ENCODE measurements at places on chromosomes 16 and 17. TPM values are rescaled to one million over a fixed set of nuclear protein-coding genes. Genes with fewer than 3 reads are reported as not detected.

Gene LAT
- 1.2 TPM for total RNA-seq

Gene EPN3
- under 0.01 TPM for total RNA-seq

Gene CCL5
- not detected for total RNA-seq

Gene LGALS9
- 0.37 TPM for total RNA-seq

Gene NOXO1
- 0.39 TPM for total RNA-seq

Gene NFATC2IP
- total RNA-seq: 29.3 TPM

Gene USP36
- 29.8 TPM for total RNA-seq

Gene C17orf50
- not detected for total RNA-seq

Gene SLC7A6OS
- 9.9 TPM for total RNA-seq

Gene ELMO3
- 0.59 TPM for total RNA-seq

Gene ETV4
- total RNA-seq: 10.7 TPM

Gene DUSP14
- 28.9 TPM for total RNA-seq

Gene HOXB3
- total RNA-seq: 5.1 TPM

Gene ACLY
- 233 TPM for total RNA-seq

Gene TP53TG3F
- total RNA-seq: not detected

Gene OR1A1
- total RNA-seq: not detected

Gene RFFL
- 26.8 TPM for total RNA-seq

Gene TMEM220
- 1.1 TPM for total RNA-seq

Gene SCRN2
- 23.1 TPM for total RNA-seq

Gene HERPUD1
- total RNA-seq: 70.6 TPM

Gene TEKT5
- total RNA-seq: not detected

Gene CCDC144A
- 0.59 TPM for total RNA-seq

Gene G6PC1
- total RNA-seq: not detected

Gene CFAP97D1
- total RNA-seq: under 0.01 TPM

Gene KRTAP3-2
- not detected for total RNA-seq

Gene FLYWCH2
- 52.9 TPM for total RNA-seq

Gene CLEC3A
- not detected for total RNA-seq

Gene HEATR9
- total RNA-seq: not detected

Gene TUBB3
- 348 TPM for total RNA-seq

Gene ZNF213
- total RNA-seq: 4.4 TPM

Gene KRT33B
- total RNA-seq: not detected

Gene EXOC3L1
- not detected for total RNA-seq

Gene PNMT
- total RNA-seq: not detected

Gene ITGB4
- total RNA-seq: 0.20 TPM

Gene RNU2-1
- not detected for total RNA-seq

Gene SCIMP
- total RNA-seq: not detected

Gene ESRP2
- under 0.01 TPM for total RNA-seq

Gene TP53TG3C
- under 0.01 TPM for total RNA-seq
